ENCODE measurements at places on chromosomes 3 and 15.

DNA sequence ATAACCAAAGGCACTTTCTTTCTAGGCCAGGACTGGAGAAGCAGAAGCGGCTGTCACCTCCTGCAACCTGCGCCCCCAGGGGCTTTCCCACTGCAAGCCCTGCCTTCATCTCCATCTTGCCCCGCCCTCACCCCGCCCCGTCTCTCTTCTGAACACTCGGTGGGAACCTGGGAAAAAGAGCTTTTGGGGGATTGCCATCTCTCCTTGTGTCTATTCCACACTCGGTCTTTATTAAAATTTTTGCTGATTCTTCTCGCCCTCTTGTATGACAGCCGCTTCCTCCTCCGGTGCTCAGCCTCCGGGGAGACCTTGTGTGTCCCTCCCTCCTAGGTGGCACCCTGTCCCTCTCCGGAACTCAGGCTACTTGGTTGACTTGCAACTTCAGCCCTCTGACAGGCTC is 41.9 kb upstream of the SPESP1 start:
- no peak for DNase-seq

- no peak for DNase-seq
Observed at GRCh38 chr3:9784965-9785364, 7.3 kb downstream of the TADA3 start.

GRCh38 chr3:126999383-126999782 is 16.5 kb downstream of the PLXNA1 start:
- no peak for DNase-seq

DNA sequence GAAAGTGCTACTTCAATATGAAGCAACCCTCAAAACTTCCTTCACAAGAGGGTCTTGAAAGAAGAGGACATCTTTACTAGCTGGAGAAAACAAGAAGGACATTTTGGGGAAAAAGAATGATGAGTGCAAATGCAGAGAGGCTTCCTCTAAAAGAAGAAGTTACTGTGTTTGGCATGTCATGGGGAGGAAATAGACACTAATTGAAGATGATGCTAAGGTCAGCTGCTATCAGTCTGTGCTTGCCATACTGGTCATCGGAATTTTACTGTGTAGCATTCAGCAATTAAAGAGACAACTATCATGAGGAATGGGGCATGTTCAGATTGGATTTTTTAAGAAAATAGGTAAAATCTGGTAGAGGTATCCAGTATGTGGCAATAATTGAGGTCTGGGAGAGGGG is 60.0 kb downstream of the THRB start:
- no peak for DNase-seq

DNA sequence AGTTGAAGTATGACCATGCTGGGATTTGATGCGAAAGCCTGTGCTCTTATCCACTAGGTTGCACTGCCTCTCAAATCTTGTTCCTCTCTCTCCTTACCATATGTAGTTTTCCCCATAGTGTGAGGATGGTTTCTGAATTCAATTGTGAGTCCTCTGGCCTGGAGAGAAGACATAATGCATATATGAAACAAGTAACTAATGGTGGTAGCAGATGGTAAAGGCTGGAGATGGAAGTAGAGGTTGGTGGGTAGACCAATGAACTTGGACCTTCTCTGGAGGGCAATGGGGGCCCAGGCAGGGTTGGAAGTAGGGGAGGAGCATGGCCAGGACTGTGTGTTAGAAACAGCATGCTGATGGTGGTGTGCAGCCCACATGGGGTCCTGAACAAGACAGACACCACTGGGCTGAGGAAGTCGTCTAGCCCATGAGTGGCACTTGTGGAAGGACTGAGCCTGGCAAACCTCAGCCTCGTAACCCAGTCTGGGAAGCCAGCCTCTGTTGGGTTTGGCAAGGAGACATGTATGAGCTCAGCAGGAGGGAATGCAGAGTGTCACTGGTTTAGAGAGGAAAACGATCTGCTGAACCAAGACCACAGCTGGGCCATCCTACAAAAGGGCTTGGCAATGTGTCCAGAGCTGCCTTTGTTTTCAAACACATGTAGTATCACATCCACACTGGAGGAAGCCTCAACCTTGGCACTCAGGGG is 18.5 kb upstream of the LMCD1 start:
- no peak for DNase-seq

DNA sequence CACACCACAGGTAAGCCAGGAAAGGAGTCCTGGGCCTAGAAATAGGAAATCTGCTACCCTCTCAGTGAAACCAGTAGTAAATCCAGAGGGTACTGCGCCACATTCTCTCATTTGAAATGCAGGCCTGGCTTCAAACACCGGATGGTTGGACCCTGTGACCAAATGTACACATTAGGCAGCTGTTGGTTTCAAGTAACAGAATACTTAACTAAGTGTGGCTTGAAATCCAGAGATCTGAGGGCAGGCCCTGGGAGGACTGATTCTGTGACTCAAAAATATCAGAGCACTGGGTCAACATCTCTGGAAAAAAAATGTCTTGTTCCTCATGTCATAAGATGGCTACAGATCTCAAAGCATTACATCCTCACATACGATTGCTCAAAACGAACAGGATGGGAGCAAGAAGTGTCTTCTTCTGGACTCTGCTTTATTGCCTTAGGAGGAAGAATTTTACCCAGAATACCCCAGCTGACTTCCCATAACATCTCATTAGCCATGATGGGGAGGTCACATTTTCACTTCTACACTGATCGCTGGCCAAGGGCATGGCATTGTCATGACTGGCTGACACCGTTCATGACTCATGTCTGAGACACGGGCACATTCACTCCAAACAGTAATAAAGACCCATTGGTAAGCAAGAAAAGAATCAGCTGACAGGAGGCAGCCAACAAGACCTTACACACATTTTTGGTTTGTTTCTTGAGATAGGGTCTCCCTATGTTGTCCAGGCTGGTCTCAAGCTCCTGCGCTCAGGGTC is 166.0 kb downstream of the ARRDC4 start:
- DNase-seq = no peak

GRCh38 chr3:101932326-101933068 is 83.2 kb downstream of the NFKBIZ start:
- DNase-seq = no peak

- DNase-seq = no peak
Observed at GRCh38 chr3:16114930-16115329, 59.5 kb upstream of the GALNT15 start.

DNA sequence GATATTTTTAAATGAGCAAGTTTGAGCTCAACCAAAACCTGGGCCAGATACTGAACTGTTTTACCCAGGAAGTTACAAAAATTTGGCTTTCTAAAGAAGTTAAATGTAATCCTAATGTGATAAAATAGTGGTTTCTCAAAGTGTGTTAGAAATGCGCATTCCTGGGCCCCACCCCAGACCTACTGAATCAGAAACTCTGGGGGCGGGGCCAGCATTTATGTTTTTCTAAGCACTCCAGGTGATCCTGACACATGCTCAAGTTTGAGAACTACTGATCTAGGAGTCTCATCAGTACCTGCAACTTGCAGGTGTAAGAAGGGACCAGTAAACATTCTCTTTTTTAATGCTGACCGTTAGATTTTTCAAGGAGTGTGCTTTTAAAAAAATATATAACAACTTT is 190.6 kb downstream of the VPS13C start:
- no peak for DNase-seq

DNA sequence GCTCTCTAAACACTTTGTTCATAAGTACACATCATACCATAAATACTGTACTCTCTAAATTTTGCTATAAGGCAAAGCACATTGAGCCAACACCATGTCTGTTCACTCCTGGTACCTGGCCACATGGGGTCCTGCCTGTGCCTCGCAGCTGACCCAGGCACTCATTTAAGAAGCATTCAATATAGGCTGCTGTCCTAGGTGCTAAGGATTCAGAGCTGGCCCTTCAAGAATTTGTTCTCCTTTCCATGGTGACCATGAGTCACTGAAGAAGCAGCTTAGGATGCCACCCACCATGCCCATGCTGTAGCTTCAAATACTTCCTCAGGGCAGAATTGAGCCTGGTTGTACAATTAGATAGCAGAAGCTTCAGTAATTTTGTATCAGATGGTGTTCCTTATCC is 119.2 kb upstream of the ZBED2 start:
- DNase-seq = no peak

DNA sequence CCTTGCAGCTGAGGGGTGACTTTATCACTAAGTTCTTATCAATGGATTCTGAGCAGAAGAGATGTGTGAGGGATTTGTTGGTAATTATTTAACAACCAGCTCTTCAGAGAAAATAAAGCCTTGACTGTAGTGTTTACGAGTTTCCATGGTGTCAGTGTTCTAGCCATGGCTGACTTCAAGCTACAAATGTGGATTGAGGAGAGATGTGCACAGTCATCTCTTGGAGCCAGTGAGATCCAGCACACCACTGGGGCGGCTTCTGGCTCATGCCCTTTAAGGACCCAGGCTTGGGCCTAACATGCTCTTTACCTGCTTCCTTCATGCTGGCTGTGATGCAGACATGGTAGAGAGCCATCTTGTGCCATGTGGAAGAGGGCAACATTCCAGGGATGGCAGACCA is 145.6 kb upstream of the MRPS22 start:
- no peak for DNase-seq

- no peak for DNase-seq
Observed at GRCh38 chr15:25052191-25052999, 97.6 kb downstream of the SNRPN start.

GRCh38 chr15:52146776-52147175 is 34.2 kb upstream of the BCL2L10 start:
- DNase-seq = no peak

- no peak for DNase-seq
Observed at GRCh38 chr3:172370419-172370818, 77.8 kb downstream of the GHSR start.

GRCh38 chr3:172170073-172170709 is 130.8 kb downstream of the FNDC3B start:
- DNase-seq = no peak

GRCh38 chr3:8996681-8997121 is 33.4 kb upstream of the RAD18 start:
- no peak for DNase-seq

Data from activated CD4-positive, CD25-positive, alpha-beta regulatory T cell (primary cell).